ENCODE measurements at places on chromosomes 1 and 21.

GRCh38 chr1:84775535-84775920 is 85.3 kb upstream of the SSX2IP start:
- no peak for DNase-seq

- no peak for DNase-seq
Measured at GRCh38 chr1:197911111-197911856, 5.9 kb upstream of the LHX9 start.

GRCh38 chr1:10905841-10906655 is 106.4 kb upstream of the TARDBP start:
- DNase-seq, result no peak

GRCh38 chr1:225877580-225877979 is 4.6 kb downstream of the TMEM63A start:
- no peak for DNase-seq

- no peak for DNase-seq
Measured at GRCh38 chr1:160672789-160673695, 26.2 kb upstream of the SLAMF1 start.

- no peak for DNase-seq
Measured at GRCh38 chr1:69055194-69055593, 512.5 kb upstream of the LRRC7 start.

GRCh38 chr1:25713961-25714360 is 86.0 kb upstream of the SELENON start:
- DNase-seq, result no peak
